ENCODE measurements at places on chromosomes 6 and 20. TPM values are rescaled to one million over a fixed set of nuclear protein-coding genes. Genes with fewer than 3 reads are reported as not detected.

- no peak overlapping the region for H3K4me3 ChIP-seq
- no peak for DNase-seq
- no peak overlapping the region for H3K27ac ChIP-seq
- no peaks in the 10 kb centered on the region for H3K27me3 ChIP-seq
- H3K36me3 ChIP-seq: peaks cover 87% of the 10 kb centered on the region
These were observed 31.5 kb downstream of the SULF2 start for GRCh38 chr20:47753576-47754387.

- no peaks in the 10 kb centered on the region for H3K27me3 ChIP-seq
- no peak overlapping the region for H3K27ac ChIP-seq
- H3K36me3 ChIP-seq: peaks cover 17% of the 10 kb centered on the region
- H3K4me3 ChIP-seq: no peak overlapping the region
- DNase-seq: no peak
These were observed 30.0 kb downstream of the SLC22A16 start for GRCh38 chr6:110446405-110446804.

DNA sequence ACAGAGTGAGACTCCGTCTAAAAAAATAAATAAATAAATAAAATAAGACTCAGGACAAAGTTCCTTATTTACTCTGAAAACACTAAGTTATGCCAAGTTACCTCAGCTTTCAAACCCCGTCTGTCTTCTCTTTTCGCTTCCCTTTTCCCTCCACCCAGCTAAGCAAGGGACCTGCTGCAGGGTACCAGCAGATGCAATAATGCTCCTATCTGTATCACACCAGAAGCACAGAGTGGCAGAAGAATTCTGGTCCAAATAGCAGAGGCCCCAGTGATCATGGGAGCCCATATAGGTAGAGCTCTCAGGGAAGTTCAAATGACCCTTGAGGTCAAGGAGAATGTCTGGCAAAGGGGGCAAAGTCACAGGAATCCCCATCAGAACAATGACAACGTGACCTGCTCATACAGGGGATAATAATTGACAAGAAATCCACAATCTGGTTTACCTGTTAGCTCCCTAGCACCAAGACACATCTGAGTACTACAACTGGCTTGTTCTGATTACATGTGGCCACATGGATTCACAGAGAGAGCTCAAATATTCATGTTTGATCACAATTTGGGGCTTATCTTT, 8.7 kb downstream of the GCM1 start:
- H3K27me3 ChIP-seq: no peaks in the 10 kb centered on the region
- H3K36me3 ChIP-seq: no peaks in the 10 kb centered on the region
- DNase-seq: no peak
- no peak overlapping the region for H3K4me3 ChIP-seq

DNA sequence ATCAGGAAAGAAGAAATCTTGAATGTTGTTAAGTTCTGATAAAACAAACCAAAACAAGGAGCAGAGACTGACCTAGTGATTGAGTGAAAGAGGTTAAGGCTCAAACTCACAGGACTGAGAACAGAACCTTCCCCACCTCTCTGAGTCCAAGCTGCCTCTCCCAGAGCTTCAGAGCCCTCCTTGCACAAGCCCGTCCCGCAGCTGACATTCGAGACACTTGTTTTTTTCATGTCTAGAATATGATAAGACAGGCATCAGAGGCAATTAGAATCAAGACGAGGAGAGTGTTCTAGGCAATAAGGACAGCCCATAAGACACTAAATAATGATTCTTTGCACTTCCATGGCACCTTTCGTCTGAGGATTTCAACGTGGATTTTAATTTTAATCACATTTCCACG, 140.6 kb downstream of the PXDC1 start:
- no peaks in the 10 kb centered on the region for H3K36me3 ChIP-seq
- no peaks in the 10 kb centered on the region for H3K4me1 ChIP-seq
- no peak overlapping the region for H3K4me3 ChIP-seq
- no peaks in the 10 kb centered on the region for H3K27me3 ChIP-seq
- no peak overlapping the region for H3K27ac ChIP-seq

DNA sequence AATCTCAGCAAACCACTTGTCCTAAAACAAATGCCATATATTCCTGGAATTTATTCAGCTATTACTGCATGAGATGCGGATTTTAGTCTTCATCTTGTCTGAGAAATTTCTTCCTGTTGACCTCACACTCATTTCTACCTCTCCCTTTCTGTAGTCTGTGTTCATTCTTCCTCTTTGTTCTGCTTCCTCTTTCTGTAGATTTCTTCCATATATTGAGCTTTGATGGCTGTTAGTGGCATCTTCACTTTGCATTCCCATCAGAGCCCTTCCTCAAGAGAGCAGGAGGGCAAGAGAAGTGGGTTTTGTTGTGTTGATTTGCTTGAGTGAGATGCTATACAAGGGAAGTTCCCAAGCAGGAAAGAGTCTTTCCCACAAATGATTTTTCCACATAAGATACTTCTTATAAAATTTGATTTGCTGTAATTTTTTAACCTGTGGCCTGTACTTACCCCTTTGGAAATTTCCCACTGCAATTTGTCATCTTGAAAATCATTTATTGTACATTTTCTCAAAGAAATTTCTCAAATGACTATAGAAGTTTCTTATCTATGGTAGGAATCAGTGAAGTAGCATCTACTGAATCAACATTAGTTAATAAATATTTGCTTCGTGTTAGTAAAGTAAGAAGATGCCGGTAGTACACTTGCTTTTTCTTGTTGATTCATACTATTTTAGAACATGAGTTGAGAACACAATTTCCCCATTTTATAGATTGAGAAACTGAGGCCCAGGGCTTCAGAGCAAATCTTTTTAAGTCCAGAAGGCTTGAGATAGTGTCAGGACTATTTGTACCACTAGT, 43.8 kb downstream of the MAP3K4 start:
- peaks cover 13% of the 10 kb centered on the region for H3K36me3 ChIP-seq
- DNase-seq: no peak
- peaks cover 9% of the 10 kb centered on the region for H3K4me1 ChIP-seq
- no peak overlapping the region for H3K4me3 ChIP-seq
- H3K27ac ChIP-seq: peak overlapping the region; percentile 44

GRCh38 chr6:89566930-89567629, 71.5 kb downstream of the LYRM2 start:
- DNase-seq: no peak
- H3K4me1 ChIP-seq: no peaks in the 10 kb centered on the region
- H3K27ac ChIP-seq: no peak overlapping the region
- no peaks in the 10 kb centered on the region for H3K36me3 ChIP-seq
- no peaks in the 10 kb centered on the region for H3K27me3 ChIP-seq

DNA sequence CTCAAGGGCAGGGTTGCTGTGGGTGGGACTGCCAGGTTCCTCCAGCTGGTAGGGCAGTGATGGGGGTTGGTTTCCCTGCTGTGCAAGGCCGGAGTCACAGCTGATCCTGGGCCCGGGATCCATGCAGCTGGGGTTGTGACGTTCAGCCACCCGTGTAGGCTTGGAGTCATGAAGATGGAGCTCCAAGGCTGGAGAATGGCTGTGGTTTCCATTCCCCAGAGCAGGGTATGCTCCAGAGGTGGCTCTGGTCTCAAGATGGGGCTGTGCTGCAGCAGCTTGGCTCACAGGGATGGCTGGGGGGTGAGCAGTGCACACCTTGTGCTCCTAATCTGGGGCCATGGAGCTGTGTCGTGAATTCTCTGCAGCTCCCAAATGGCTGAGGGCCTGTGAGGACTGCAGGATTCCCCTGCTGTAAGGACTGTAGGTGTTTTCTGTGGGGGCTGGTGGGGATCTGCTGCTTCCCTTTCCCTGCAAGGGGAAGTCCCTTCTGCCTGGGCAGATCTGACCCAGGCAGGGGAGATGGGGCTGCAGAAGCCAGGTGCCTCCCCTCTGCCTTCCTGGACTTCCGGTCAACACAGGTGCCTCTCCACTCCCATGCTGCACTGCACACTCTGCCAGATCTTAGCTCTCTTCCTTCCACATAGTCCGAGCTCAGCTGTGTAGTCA, 15.9 kb downstream of the KIF25 start:
- DNase-seq: no peak
- no peaks in the 10 kb centered on the region for H3K4me1 ChIP-seq
- no peaks in the 10 kb centered on the region for H3K27me3 ChIP-seq

DNA sequence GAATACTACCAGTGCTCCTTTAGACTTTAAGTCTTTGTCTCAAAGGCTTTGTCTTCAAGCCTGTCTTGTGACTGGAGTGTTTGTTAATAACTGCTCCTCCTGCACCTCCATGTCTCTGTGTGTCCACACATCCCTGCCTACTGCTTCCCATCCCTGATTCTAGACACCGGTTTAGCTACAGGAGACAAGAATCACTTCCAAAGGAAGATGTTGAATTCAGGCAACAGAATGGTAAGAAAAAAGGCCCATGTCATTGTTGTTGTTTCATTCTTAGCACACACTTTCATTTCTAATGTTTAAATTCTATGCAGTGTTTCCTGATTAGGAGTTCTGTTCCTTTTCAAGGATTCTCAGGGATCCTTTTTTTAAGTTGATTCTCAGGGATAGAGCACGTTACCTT, 293.6 kb upstream of the STXBP5 start:
- no peaks in the 10 kb centered on the region for H3K27me3 ChIP-seq
- no peak overlapping the region for H3K4me3 ChIP-seq
- no peaks in the 10 kb centered on the region for H3K36me3 ChIP-seq
- DNase-seq: no peak
- H3K27ac ChIP-seq: no peak overlapping the region

DNA sequence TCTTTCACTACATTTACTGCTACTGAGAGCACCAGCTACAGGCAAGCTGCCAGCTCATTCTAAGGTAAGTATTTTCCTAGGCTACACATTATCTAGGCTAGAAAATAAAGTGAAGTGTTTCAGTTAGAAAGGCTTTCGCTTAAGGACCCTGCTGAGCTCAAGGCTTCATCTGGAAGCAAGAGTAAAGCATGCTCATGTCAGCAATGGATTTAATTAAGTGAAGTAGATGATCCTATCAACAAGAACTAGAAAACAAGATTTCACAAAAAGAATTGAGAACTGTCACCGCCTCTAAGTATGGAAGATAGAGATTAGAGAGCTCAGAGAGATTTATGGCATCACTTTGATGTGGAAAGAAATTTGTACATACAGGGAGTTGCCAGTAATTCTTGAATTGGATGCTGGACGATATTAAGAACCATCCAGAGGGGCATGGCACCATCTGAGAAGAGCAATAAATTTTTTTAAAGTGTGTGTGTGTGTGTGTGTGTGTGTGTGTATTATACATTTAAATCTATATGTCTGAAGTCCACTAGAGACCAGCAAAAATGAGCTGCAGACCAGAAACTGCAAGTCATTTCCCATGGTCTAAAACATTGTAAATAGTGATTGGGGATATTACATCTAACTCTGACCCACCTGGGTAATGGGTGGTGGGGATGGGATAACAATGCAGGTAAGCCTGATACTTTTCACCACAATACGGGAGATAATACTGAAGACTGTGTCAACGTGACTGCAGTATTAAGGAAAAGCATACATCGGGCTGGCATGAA, 105.2 kb upstream of the MAP7 start:
- no peak for DNase-seq
- no peaks in the 10 kb centered on the region for H3K27me3 ChIP-seq
- peaks cover 61% of the 10 kb centered on the region for H3K36me3 ChIP-seq
- no peak overlapping the region for H3K27ac ChIP-seq
- H3K4me3 ChIP-seq: no peak overlapping the region

- no peaks in the 10 kb centered on the region for H3K27me3 ChIP-seq
- peaks cover 36% of the 10 kb centered on the region for H3K4me1 ChIP-seq
- H3K4me3 ChIP-seq: no peak overlapping the region
These were observed 28.4 kb upstream of the PTPN1 start for GRCh38 chr20:50481741-50482140.

- H3K4me1 ChIP-seq: no peaks in the 10 kb centered on the region
- H3K36me3 ChIP-seq: peaks cover 39% of the 10 kb centered on the region
- no peaks in the 10 kb centered on the region for H3K27me3 ChIP-seq
- H3K27ac ChIP-seq: no peak overlapping the region
- no peak overlapping the region for H3K4me3 ChIP-seq
- no peak for DNase-seq
These were observed 311.2 kb downstream of the ESR1 start for GRCh38 chr6:152118678-152119077.

DNA sequence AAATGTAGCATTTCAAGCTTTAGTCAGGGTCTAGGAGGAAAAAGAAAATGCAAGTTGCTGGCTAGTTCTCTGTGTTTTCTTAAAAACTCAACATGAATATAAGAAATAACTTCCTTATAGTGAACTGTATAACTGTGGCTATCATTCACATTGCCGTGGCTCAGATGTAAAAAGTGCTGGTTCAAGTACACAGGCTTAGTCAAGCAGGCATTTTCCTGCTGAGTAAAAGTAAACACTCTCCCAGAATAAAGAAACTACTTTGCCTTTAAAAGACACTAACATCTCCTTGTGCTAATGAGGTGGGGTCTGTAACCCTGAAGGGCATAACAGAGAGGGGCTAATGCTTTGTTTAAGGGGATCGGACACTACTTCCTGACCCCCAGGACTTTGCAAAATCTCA, 3.3 kb downstream of the ATP5F1E start:
- DNase-seq: no peak
- H3K4me3 ChIP-seq: no peak overlapping the region
- no peak overlapping the region for H3K27ac ChIP-seq
- peaks cover 41% of the 10 kb centered on the region for H3K4me1 ChIP-seq
- no peaks in the 10 kb centered on the region for H3K27me3 ChIP-seq

GRCh38 chr6:81774542-81774941, 22.1 kb upstream of the TENT5A start:
- no peaks in the 10 kb centered on the region for H3K36me3 ChIP-seq
- H3K4me3 ChIP-seq: no peak overlapping the region
- no peaks in the 10 kb centered on the region for H3K27me3 ChIP-seq

The LY6G6C gene
- not detected for polyA plus RNA-seq

The ACSS1 gene
- polyA plus RNA-seq: 26.6 TPM

The STK4 gene
- 21.5 TPM for polyA plus RNA-seq

The ALDH5A1 gene
- polyA plus RNA-seq: 0.33 TPM

The THBS2 gene
- polyA plus RNA-seq: 0.03 TPM

The BPIFB1 gene
- polyA plus RNA-seq: not detected

The ENPP4 gene
- polyA plus RNA-seq: 1.1 TPM

All from CD14-positive monocyte (primary cell).